Activated CD4-positive, alpha-beta T cell treated with anti-CD3 and anti-CD28 coated beads, Interleukin-2, amount 10 ng/mL, durations not matched to agents 24 days and 14 days (primary cell): ENCODE measurements at places on chromosomes 7 and 10. TPM values are rescaled to one million over a fixed set of nuclear protein-coding genes. Genes with fewer than 3 reads are reported as not detected.
A peak's percentile ranks its signal among the peaks of the same experiment; 100 is the strongest.

DNA sequence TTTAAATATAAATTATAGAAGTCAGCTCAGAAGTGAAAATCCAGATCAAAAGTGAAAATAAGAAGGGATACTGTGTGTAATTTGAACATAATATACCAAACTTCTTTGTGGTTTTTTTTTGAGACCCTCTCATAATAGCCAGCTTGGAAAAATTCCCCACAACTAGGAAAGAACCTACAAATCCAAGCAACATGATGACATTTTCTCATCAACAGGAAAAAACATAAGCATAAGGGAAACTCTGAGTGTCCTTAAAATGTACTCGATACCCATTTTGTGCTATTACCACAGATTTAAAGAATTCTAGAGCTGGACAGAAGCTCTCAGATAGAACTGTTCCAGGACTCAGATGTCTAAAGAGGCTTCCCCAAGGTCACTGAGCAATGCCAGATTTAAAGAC lies 214.8 kb upstream of the KLF14 start:
- peaks cover 48% of the 10 kb centered on the region for H3K36me3 ChIP-seq
- peak overlapping the region; percentile 55 for H3K27ac ChIP-seq
- no peaks in the 10 kb centered on the region for H3K27me3 ChIP-seq
- peak overlapping the region; percentile 30 for H3K4me3 ChIP-seq
- no peak for DNase-seq
- H3K4me1 ChIP-seq: peaks cover 51% of the 10 kb centered on the region

Gene RBP3
- total RNA-seq: not detected in 2 replicates

Gene LGI1
- total RNA-seq: not detected in 2 replicates

GRCh38 chr7:69908454-69908853 lies 310.2 kb downstream of the AUTS2 start:
- H3K4me3 ChIP-seq: no peak overlapping the region
- H3K4me1 ChIP-seq: peaks cover 3% of the 10 kb centered on the region

GRCh38 chr10:94607111-94607510 lies 61.5 kb downstream of the HELLS start:
- peak; percentile 46 for DNase-seq
- H3K4me1 ChIP-seq: peaks cover 21% of the 10 kb centered on the region
- peak overlapping the region; percentile 88 for H3K27ac ChIP-seq
- peaks cover 69% of the 10 kb centered on the region for H3K36me3 ChIP-seq
- H3K27me3 ChIP-seq: no peaks in the 10 kb centered on the region

GRCh38 chr10:45443101-45444009 lies 69.3 kb downstream of the ALOX5 start:
- H3K27ac ChIP-seq: no peak overlapping the region
- no peak for DNase-seq
- peaks cover 6% of the 10 kb centered on the region for H3K4me1 ChIP-seq
- H3K36me3 ChIP-seq: no peaks in the 10 kb centered on the region
- no peaks in the 10 kb centered on the region for H3K27me3 ChIP-seq

Gene TMEM213
- total RNA-seq: 0.09 TPM in 1 of 2 replicates, not detected in the other
